ENCODE measurements at places on chromosomes 2 and 18. TPM values are rescaled to one million over a fixed set of nuclear protein-coding genes. Genes with fewer than 3 reads are reported as not detected.

UGT1A5 gene
- total RNA-seq: not detected

ZFP36L2 gene
- total RNA-seq: 58.2 TPM

ABCG5 gene
- not detected for total RNA-seq

SERPINB7 gene
- not detected for total RNA-seq

KCNK3 gene
- total RNA-seq: not detected

GRCh38 chr2:141423124-141423523 lies 707.7 kb downstream of the LRP1B start:
- no peak for DNase-seq

DNA sequence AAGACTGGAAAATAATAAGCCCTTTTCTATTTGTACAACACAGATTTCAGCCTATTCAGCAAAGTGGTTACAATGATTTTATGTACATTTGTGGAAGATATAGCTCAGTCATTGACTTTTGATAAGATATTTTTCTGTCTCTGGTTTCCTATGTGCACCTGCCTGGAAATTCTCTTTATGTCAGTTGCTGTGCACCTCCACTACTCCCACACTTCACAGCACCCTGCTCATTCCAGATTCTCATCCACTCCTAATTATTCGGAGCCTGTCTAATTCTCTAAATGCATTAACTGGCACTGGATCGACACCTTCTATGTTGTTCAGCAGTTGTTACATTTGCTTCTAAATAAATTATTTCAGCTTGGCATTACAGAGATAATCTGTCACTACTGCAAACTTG lies 275.1 kb upstream of the RND3 start:
- no peak for DNase-seq

DNA sequence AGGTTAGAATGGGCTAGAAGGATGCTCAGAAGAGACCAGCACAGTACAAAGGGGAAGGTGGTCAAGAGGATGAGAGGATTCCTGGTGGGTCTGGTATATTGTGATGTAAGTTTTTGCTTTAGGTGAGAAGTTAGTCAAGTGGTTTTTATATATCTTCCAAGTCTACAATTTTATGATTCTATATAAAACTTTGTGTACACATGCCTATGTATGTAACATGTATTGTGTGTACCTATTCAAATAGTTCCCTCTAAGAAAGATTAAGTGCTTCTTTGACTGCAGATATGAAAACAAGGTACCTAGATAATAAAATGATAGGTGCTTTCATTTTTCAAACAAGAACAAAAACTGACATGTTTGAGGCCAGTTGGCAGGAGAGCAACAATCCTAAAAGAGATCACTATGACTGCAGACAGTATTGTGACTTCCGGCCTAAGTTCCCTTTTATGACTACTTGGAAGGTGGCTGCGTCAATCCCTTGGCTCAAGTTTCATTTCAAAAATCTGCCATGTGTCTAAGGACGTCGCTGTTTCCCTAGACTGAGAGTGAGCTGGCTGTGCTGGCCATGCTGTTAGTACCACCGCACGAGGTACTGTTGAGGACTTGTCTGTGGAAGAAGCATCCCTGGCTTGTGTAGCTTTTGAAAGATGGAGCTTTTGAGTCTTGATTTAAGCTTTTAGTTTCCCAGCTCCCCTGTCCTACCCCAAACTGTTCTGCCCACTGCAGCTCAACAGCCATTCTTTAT lies 123.1 kb downstream of the PRPF40A start:
- peak; percentile 2 for DNase-seq

GRCh38 chr2:237025090-237025865 lies 60.4 kb upstream of the COPS8 start:
- DNase-seq: no peak

Measured in activated naive CD8-positive, alpha-beta T cell treated with anti-CD3 and anti-CD28 coated beads for 36 hours (primary cell).